Suppressor macrophage treated with lipopolysaccharide for 1 hour (primary cell): ENCODE measurements at places on chromosomes 6 and 20.

GRCh38 chr6:4567141-4567540 lies 209.1 kb upstream of the CDYL start:
- no peak for DNase-seq

DNA sequence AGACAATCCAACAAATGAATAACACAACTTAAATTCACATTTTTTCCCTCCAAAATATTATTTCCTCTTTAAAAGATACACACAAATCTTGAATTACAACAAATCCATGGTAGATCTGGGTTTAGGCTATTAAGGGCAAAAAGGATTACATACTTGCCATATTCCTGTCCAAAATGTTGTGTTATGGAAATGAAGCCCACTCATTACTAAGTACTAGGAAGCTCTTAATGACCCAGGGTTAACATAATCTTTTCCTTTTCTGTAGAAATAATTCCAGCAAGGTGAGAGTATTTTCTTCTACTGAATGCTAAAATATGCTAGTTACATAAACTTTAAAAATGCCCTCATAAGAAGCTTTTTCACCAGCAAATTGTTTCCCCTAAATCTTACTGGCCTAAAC lies 1.6 kb downstream of the SHPRH start:
- no peak for DNase-seq

DNA sequence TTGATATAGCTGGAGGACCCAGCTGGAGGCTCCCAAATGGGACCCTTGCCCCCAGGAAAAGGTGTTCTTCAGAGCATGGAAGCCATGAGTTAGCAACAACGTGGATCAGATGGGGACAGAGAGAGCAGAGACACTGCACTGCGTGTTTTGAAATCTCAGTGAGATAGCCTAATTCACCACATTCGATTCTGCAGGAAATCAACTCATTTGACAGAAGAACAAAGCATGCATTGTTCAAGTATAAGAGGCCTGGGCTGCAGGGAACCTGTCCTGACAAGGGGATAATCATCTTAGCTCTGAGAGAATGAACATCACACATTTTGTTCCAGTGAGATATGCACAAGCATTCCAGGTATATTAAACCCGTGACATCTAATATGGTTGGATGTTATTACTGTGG lies 450.2 kb downstream of the CDH26 start:
- DNase-seq, result no peak

- no peak for DNase-seq
Observed at GRCh38 chr6:135693811-135694370, 157.6 kb upstream of the PDE7B start.

GRCh38 chr6:71262914-71263313 lies 25.7 kb upstream of the OGFRL1 start:
- DNase-seq, result no peak

DNA sequence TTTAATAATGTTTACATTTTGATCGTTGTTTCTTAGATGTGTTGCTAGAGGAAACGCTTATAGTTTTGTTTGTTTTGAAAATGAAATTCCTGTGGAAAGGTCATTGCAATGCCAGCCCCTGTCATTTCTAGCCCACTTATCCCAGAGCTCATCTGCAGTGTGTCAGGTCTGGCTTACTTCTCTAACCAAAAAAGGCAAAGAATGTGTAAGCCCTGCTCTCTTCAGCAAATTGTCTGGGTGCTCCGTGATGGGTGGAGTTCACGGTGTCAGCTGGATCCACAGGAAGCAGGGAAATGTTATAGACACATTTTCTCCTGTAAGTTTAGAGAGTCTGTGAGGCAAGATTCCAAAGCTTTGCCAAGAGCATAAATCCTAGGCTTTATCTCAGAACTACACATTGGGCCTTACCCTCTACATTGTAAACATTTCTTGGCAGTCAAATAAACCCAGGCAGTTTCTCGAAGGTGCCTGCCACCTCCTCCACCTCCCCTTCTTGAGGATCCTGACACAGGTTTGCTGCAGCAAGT lies 50.9 kb downstream of the RPRD1B start:
- no peak for DNase-seq

- DNase-seq, result no peak
Observed at GRCh38 chr6:73984571-73985210, 288.7 kb downstream of the CD109 start.

- DNase-seq, result peak; percentile 34
Observed at GRCh38 chr6:27139756-27140579, 107.5 kb upstream of the PRSS16 start.

GRCh38 chr6:18279422-18279821 lies 15.1 kb upstream of the DEK start:
- no peak for DNase-seq

DNA sequence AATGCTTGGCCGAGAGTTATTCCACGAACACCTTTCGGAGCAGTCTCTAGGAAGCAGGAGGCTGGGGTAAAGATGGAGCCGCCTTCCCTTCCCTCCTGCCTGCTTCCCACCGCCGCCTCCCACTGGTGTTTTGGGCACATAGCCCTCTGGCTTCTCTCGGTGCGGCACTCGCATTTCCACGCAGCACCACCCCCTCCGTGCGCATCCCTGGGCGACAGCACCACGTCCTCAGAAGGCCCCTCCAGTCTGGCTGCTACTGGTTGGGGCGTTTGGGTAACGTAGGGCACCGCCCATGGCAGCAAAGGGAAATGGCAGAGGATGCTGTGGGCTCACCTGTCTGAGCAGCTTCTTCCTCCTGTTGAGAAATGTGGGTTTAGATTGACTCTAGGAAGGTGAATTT lies 2.4 kb downstream of the COL20A1 start:
- DNase-seq, result no peak

DNA sequence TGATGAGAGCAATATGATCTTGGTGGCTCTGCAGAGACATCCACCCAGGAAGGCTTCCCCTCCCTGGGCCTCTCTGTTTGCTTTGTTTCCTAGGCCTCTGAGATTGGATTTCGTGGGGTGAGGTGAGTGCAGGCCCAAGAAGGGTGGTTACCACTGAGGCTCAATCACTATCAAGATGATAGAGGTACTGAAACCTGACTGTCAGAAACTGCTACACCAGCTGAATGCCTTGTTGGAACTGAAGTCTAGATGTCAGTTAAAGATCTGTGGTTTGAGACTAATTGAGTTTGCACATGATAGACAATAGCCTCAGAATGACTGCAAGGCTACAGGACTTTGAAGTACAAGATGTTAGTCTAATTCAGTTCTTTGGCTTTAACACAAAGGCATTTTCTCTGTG lies 15.2 kb downstream of the VNN1 start:
- no peak for DNase-seq

- peak; percentile 67 for DNase-seq
Observed at GRCh38 chr6:6003621-6004366, 2.9 kb downstream of the NRN1 start.

DNA sequence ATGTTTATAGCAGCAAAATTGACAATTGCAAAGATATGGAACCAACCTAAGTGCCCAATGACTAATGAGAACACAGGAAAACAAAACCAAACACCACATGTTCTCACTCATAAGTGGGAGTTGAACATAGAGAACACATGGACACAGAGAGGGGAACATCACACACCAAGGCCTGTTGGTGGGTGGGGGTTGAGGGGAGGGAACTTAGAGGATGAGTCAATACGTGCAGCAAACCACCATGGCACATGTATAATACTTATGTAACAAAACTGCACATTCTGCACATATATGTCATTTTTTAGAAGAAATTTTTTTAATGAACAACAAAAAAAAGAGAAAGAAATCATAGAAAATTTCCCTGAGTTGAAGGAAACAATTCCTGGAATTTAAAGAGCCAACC lies 3.9 kb downstream of the EPM2A start:
- no peak for DNase-seq

DNA sequence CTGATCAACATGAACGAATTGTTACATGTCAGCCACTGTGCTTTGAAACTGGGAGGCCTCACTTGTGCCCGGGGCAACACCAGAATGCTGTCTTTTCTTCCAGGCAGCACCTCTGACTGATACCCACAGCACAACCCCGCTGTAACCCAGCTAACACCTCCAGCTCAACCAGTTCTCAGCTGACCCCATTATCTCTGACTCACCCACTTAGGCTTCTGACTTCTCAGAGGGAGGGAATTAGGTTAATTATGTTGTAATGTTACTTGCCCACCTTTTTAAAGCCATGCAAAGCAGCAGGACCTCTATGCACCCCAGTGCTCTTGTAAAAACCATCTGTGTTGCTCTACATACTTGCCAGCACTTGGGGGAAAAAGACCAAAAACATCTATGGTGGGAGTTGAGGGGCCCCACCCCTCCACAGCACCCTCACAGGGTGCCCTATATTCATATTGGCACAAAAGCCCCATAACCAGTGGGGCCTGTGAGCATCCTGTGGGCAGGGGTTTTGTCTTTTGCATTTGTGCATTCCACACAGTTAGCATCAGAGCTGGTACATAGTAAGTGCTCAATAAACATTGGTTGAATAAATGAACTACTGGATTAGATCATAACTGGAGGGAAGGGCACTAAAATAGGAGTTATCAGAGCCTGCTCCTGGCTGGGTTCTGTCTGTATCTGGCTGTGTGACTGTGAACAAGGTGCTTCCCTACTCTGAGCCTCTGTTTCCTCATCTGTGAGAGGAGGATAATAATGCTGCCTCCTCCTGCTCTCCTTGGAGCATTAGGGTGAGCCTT lies 22.3 kb downstream of the BNIP5 start:
- no peak for DNase-seq

GRCh38 chr20:40942775-40943174 lies 85.8 kb upstream of the TOP1 start:
- no peak for DNase-seq

- DNase-seq, result no peak
Observed at GRCh38 chr6:49841424-49841823, 24.9 kb downstream of the CRISP1 start.

- peak; percentile 71 for DNase-seq
Observed at GRCh38 chr6:14313248-14313647, 195.7 kb downstream of the CD83 start.

- DNase-seq, result peak; percentile 77
Observed at GRCh38 chr6:149483334-149483725, 1.5 kb downstream of the ZC3H12D start.

DNA sequence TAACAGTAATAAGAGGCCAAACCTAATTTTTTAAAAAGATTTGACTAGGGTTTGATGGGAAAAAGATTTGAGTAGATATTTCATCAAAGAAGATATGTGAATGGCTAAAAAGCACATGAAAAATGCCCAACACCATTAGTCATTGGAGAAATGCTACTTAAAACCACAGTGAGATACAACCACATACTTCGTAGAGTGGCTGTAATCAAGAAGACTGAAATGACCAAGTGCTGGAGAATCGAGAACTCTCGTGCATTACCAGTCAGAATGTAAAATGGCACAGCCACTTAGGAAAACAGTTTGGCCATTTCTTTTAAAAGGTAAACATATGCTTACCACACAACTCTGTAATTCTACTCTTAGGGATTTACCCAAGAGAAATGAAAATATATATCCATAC lies 175.5 kb downstream of the EYA2 start:
- DNase-seq, result no peak

- DNase-seq, result no peak
Observed at GRCh38 chr6:33168639-33169038, 23.6 kb downstream of the COL11A2 start.

GRCh38 chr6:56649053-56649769 lies 6.5 kb upstream of the DST start:
- no peak for DNase-seq

DNA sequence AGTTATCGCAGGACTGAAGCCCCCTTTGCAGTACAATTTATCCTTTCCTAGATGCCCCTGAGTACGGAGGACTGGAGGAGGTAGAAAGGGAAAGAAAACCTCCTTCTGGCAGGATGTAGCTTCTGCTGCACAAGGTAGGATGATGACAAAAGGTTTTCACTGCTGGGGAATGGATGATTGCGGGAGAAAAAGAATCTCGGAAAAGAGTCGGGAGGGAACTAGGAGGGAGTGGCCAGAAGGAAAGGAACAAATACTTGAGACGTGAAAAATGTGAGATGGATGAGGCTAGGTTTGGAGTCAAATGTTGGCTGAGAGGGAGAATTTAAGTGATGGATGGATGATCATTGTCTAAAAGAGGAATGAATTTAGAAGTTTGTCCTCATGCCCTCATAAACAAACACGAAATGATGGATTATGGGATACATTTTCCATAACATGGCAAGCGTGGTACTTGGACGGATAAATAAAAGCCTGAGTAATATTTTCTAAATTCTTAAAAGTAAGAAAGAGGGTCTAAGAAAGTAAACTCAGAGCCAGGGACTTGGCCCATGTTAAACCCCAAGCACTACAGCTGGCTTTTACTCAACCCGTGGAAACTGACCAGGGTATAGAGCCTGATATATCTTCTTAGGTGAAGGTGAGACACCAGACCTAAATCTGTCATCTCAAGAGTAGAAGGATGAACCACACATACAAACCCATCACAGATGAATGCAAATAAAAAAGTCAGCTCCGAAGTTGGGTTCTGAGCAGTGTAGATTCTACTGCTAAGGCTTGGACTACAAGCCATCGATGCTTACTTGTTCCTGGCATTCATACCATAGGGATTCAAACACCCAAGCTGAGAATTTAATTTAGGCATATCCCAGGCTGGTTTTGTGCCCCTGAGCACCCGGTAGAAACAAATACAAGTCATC lies 72.4 kb downstream of the HFE start:
- peak; percentile 10 for DNase-seq
